Effector memory CD8-positive, alpha-beta T cell (primary cell): ENCODE measurements at places on chromosomes 16 and 17.

DNA sequence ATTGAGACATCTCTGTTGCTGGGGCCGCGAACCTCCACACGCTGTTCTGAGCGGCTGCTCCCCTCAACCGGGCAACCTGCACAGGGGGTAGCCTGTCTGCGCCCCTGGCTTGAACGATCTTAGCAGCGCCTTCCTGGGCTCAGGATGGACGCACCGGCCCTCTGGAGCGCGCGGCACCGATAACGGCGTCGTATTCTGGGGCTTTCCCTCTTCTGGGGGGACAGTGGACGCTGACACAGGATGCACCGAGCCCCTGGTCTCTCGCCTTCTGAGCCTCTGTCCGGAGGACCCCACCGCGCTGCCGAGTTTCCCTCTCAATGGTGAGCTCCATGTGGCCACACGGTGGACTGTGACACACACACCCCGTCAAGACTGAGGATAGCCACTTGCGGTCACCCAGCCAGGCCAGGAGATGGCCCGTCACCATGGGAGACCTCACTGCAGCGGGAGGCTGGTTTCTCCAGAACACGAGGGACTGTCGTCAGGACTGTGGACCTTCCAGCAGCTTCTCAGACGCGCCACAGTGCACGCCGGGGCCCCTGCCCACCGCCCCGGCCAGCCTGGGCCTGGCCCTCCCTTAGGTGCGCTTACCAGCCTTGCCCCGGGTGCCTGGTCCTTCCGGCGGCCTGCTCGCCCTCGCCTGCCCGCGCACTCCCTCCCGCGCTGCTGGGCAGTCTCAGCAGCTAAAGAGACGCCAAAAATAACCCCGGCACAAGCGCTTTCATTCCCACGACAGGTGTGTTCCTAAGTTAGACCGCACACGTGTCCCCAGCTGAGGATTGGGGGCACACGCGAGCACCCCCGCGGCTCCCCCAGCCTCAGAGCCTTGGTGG is 30.0 kb upstream of the PABPN1L start:
- no peak for DNase-seq

DNA sequence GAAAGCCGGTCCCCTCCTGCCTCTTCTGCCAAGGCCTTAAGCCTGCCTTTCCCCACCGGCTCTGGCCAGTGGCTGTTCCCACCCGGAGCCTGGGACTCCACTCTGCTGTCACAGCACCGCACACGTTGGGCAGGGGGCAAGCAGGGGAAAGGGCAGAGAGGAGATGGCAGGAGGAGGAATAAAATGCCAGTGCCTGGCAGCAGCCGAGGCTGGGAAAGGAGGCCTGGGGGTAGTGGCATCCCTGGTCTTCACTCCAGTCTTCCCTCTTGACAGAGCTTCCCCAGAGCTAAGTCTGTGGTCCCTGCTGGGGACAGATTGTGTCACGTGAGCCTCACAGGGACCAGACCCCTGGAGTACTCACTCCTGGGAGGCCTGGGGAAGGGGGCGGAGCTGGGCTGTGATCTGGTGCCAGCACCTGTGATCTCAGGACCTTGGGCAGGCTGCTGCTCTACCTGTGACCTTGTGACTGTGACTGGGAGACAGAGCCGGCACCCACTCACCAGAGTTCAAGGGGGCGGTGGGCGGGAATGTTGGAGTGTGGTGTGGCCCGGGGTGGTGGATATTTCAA is 97.2 kb upstream of the GSE1 start:
- DNase-seq, result no peak

GRCh38 chr17:9684955-9685621 is 39.8 kb downstream of the USP43 start:
- DNase-seq, result no peak

DNA sequence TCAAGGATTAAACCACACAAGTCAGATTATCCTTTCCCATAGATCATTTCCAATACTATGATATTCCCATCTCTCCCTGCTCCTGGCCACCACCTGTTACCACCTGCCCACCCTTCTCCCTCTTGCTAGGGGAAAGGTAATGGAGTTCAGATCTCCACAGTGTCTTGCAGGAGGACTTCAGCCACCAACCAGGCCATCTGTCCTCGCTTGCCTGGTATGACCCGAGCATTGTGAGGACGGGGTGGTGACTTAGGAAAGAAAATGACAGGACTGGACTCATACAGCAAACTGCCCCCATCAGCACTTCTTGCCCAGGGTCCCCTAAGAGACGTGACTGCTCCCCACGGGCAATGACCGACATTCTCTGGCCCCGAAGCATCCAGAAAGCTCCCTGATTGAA is 10.8 kb downstream of the FKBP10 start:
- DNase-seq, result no peak

- DNase-seq, result no peak
These were observed 1.9 kb downstream of the ACSM3 start for GRCh38 chr16:20765732-20766131.

- DNase-seq, result peak; percentile 63
These were observed 3.3 kb upstream of the N4BP1 start for GRCh38 chr16:48613061-48613957.

DNA sequence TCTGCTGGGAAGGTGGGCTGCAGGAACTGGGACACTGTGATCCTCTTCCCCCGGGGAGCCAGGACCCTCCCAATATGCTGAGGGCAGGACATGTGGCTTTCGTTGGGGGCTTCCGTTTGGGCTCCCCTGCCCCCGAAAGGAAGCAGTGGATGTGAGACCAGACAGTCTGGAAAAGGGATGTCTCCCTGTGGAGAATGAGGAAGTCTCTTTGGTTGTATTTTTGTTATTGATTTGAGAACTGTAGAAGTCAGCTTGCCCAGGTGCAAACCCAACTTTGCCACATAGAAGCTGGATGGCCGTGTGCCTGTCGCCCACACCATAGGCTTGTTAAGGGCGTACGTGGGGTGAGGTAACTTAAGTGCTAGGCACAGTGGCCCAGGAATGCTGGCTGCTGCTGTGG is 18.8 kb downstream of the LLGL2 start:
- DNase-seq, result no peak

- DNase-seq, result peak; percentile 52
These were observed 17.9 kb downstream of the GOSR2 start for GRCh38 chr17:46940692-46941404.

DNA sequence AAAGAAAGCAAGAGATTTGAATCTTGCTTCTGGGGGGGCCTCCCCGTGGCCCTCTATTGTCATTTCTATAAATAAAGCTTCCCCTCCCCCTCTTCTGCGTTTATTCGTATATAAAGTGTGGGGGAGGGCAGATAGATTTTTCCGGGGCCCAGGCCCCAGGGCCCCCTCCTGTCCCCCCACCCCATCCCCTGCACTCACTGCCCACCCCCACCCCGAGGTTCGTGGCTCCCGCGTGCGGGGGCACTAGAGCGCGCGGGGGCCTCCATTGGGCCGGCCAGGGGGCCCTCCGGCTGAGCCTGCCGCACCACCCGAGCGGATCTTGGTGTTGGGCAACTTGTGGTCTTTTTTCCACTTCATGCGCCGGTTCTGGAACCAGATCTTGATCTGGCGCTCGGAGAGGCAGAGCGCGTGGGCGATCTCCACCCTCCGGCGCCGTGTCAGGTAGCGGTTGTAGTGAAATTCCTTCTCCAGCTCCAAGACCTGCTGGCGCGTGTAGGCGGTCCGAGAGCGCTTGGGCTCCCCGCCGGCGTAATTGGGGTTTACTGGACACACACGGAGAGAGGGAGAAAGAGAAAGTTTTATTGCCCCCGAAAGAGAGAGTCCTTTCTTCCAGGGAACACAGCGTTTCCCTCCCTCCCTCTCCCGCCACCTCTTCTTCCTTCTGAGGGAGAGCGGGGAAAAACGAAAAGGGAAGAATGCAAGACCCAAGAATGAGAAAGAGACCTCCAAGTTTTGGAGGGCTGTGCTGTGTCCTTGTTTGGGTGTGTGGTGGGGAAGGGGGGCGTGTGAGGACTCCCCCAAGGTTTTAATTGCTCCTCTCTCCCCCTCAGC is 1.5 kb downstream of the HOXB4 start:
- DNase-seq, result no peak

DNA sequence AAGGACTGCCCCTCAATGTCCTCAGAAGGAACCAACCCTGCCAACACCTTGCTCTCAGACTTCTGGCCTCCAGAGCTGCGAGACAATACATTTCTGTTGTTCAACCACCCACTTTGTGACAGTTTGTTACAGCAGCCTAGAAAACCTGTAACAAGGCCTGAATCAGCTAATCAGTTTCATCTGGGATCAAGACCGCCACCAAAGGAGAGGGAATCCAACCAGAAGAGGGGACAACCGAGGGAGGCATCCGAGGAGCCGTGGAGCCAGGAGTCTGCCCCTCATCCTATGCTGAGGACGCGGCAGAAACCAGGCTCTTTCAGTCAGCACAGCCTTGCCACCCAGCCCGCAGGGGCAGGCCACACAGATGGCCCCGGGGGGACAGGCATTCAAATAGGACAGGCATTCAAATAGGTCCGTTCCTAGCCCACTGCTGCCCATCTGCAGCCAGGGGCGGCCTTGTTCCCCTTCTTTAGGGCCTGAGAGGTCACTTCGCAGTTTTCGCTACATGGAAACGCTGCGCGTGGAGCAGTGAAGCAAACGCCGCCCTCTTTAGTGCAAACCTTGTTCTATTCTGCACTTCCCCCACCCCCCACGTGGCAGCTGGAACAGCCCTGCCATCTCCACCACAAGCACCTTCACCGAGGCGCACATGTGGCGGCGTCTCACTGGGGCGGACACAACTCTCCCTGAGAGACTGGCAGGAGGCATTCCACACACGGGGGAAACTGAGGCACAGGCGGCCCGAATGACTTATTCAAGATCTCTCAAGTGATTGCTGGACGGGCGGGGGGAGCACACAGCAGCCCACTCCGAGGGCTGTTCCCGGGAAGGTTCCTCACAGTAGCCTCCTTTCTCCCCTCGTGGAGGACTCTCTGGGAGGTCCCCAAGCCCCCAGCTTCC is 26.7 kb downstream of the FA2H start:
- no peak for DNase-seq

DNA sequence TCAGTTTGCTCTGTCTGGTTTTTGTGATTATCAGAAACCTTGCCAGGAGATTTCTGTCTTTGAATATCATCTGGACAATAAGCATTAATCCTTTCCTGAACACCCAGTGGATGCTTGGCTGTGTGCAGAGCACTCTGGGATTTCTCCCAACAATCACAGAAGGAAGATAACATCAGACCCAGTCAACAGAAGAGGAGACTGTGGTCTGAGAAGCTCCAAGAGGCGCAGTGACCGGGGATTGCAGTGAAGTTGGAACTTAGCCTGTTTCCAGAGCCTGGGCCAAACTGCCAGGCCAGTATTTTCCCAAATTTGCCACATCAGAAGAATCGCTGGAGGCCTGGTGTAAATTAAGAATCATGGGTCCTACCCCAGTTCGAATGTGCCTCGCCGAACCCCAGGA is 264.7 kb downstream of the C16orf95 start:
- no peak for DNase-seq

DNA sequence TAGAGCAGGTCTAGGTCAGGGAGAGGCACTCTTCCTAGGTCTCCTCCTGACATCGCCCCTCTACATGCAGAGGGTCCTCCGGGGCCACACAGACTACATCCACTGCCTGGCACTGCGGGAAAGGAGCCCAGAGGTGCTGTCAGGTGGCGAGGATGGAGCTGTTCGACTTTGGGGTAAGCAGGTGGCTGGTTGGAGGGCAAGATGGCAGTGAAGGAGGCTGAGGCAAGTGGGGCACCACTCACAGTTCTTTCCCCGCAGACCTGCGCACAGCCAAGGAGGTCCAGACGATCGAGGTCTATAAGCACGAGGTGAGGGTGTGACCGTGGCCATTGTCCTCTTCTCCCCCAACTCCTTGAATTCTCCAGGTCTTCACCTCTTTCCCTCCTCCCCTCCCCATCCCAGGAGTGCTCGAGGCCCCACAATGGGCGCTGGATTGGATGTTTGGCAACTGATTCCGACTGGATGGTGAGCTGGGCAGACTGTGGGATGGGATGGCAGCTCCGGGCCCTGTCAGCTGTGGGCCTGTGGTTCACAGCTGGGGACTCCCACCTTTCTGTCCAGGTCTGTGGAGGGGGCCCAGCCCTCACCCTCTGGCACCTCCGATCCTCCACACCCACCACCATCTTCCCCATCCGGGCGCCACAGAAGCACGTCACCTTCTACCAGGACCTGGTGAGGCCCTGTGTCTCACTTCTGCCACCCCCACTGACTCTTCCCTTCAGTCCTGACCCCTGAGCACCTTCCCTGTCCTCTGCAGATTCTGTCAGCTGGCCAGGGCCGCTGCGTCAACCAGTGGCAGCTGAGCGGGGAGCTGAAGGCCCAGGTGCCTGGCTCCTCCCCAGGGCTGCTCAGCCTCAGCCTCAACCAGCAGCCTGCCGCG is 3.0 kb downstream of the THOC6 start:
- no peak for DNase-seq

DNA sequence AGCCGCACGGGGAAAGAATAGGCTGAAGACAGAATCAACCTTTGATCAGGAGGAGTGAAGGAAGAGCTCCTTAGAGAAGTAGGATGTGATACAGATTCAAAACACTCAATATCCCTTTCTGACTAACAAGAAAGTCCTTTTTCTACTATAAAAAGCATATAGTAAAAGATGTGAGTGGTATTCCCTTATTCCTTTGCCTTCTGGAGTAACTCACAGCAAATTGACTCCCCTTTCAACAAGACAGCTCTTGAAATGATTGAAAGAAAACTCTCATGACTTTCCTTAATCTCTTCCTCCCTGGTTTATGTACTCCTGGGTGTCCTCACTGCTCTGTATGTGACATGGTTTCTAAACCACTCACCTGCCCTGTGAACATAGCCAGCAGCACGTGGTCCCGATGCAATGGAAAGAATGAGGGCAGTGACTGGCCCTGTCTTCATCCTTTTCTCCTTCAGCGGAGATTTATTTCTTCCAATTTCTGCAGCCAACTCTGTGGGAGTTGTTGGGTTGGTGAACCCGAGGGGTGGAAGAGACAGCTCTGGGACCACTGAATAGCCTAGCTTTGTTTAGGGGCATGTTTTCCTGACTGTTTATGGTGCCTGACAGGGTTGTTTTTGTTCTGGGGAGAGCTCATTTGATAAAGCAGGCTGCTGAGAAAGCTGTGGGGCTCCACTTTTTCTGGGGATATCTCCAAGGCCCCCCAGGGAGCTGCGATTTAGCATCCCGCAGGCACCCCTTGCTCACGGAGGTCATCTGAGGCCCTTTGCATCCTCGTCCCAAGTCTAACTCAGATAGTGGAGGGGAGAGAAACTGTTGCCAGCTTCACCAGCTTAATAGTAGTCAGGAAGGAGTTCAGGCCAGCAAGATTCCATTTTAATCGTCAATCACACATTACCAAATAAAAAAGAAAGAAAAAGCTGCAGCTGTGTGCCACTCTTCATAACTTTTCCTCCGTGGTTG is 46.7 kb downstream of the MAP2K6 start:
- DNase-seq, result no peak

DNA sequence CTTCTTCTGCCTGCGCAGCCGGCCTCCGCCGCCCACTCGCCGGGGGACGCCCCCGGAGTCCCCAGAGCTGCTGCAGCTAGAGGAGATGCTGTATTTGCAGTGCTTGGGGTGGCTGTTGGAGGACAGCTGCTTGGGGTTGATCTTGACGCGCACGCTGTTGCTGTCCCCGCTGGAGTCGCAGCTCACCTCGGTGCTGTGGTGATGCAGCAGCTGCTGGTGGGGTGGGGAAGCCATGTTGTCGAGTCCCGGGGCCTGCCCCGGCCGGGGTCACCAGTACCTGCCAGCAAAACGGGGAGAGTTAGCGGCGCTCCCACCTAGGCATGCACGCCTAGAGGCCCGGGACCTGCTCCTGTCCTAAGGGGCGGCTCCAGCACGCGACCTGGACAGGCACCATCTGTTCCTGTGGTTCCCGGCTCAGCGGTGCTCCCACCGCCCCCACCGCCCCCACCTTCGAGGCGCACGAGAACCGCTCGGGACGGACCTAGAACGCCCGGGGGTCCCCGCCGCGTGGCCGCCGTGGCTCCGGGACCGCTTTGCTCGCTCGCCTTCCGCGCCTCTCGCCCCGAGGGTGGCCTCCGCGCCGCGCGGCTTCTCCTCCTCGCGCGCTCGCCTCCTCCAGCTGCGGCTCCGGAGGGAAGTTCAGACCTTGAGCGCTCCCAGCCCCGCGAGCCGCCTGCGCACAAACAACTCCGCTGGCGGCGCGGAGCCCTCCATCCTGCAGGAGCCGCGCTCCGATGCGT is 863 bp downstream of the ADCY9 start:
- DNase-seq, result peak; percentile 37
